ENCODE measurements at places on chromosomes 2 and 18. TPM values are rescaled to one million over a fixed set of nuclear protein-coding genes. Genes with fewer than 3 reads are reported as not detected.

DNA sequence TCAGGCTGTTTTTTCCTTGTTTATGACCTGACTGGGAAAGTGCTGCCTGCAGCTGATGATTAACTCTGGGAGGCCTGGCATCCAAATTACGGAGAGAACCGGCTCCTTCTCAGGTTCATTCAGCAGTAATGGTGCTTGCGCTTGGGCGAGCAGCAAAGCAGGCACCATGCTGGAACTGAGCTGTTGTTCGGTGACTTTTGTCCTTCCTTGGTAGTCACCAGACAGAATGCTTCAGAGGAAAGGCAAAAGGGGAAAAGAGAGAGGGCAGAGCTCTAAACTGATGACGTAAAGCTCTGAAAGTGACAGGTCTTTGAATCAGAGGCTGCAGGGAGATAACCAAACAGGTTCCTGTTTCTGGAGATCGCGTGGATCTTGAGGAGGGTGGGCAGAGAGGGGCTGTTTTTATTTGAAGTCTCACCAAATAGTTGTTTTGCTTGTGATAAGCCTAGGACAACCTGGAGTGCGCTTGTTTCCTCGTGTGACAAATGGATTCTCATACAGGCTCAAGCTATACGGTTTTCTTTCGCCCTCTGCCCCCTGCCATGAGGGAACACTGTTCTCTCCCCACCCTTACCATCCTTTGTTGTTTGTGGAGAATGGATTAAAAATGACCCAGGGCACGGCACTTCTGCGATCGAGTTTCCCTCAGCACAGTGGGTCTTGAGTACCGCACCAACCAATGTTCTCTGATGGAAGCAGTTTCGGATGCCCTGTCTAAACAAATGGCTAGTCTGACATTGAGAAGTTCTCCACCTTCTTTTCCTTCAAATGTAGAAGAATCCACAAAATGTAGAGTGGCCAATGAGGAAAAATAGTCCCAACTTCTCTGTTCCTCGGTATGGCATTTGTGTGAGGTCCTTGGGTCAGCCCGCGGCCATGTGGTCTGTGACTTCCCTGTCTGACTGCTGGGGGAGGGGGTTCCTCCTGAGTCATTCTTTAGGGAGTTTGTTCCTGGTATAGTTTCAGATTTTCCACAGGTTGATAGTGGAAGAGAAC, 1.3 kb downstream of the RASGRP3 start:
- peak; percentile 76 for DNase-seq

Gene ALPG
- 0.05 TPM for total RNA-seq

Gene CKAP2L
- 2.4 TPM for total RNA-seq

Gene C2orf74
- total RNA-seq, result 18.6 TPM

DNA sequence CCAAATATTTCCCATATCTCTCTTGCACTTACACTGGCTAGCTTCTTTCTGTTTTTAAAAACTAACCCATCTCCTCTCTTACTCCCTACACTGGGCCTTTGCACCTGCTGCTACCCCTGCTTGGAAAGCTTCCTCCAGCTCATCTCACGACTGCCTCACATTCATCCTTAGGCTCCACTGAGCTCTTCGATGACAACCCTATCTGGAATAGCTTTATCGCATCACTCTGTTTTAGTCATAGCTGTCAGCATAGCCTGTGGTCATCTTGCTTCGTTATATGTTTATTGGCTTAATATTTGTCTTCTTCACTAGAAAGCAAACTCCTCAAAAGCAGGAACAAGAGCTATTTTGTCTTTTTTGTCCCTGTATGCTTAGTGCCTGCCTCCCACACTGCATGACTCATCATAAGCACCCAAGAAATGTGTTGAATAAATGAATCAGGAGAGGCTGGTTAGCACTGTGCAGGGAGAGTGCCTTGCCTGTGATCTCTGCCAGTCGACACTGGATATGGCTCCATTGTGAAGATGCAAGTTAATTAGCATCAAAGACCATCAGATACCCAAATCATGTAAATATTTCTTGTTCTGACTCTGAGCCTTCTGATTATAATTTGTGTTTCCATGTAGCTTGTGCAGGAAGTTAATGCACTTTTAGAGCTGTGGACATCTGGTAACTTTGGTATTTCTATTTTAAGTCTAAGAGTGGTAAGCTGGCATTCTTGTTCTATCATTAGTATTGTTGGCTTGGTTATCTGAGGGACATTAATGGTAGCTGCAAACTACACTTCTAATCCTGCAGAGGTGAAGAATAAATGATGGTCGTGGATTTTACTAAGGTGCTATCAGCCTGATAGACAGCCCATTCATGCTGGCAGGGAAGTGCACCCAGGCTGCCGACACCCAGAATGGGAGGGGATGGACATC, 10.3 kb upstream of the DYTN start:
- DNase-seq, result no peak

Gene SCN9A
- 0.56 TPM for total RNA-seq

GRCh38 chr2:19362755-19363473, 4.5 kb upstream of the OSR1 start:
- peak; percentile 80 for DNase-seq

- DNase-seq, result no peak
Measured at GRCh38 chr2:151206446-151206968, 55.2 kb downstream of the RBM43 start.

DNA sequence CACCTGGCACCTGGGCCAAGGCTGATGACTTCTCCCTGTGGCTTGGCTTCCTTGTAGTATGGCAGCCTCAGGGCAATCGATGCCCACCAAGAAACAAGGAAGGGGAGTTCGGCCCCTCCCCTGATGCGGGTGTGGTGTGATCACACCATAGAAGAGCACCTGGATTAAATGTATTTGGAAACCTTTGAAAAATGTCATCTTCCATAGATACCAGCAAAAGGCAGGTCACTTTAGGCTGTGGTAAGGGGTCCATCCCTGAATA, 198.2 kb downstream of the CYP26B1 start:
- DNase-seq, result no peak

DNA sequence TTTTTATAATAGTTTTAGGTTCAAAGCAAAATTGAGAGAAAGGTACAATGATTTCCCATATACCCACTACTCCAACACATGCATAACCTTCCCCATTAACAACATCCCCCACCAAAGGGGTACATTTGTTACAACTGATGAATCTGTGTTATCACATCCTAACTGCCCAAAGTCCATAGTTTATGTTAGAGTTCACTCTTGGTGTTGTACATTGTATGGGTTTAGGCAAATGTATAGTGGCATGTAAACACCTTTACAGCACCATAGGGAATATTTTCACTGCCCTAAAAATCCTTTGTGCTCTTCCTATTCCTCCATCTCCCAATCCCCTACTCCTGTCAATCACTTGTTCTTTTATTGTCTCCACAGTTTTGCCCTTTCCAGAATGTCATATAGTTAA, 471.6 kb downstream of the CPS1 start:
- DNase-seq, result no peak

DNA sequence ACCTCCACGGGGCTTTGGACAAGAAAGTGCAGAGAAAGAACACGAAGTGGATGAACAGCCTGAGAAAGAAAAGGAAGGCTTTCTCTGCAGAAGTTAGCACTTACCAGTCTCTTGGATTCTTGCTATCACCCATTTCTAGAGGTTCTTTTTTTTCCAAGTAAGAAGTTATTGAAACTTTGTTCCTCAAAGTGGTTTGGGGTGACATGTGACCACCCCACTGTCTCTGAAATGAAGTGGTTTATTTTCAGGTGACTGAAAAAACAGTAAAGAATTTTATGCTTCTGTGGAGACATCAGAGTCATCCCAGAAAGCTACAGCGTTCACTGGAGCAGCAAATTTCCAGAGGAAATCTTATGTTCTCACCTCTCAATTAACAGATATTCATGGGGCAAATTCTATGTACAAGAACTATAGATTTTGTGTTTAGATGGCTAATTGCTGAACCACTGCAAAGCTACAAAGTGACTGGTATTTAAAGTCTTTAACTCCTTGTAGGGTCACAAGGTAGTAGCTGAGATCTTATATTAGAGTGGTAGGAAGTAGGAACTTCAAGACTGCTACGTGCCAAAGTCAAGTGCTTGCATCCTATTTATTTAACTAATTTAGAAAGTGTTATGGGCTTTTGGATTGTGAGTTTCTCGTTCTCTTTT, 267.5 kb downstream of the TGIF1 start:
- DNase-seq, result no peak

DNA sequence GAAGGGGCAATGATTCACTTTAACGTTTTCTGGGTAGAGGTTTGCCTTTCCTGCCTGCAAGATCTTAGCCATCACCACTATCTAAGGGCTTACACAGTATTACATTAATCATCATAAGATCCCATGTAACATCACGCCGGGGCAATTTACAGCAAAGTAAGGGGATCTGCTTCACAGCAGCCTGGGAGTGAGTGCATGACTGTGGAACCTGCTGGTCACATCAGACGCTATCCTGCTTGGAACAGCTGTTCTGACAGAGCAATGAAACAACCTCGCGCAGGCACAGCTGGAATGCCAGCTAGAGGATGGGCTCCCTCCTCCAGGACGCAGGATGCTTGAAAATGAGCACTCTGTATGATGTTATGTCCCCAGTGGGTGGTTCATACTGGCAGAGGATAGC, 89.0 kb downstream of the AOX1 start:
- DNase-seq, result no peak

DNA sequence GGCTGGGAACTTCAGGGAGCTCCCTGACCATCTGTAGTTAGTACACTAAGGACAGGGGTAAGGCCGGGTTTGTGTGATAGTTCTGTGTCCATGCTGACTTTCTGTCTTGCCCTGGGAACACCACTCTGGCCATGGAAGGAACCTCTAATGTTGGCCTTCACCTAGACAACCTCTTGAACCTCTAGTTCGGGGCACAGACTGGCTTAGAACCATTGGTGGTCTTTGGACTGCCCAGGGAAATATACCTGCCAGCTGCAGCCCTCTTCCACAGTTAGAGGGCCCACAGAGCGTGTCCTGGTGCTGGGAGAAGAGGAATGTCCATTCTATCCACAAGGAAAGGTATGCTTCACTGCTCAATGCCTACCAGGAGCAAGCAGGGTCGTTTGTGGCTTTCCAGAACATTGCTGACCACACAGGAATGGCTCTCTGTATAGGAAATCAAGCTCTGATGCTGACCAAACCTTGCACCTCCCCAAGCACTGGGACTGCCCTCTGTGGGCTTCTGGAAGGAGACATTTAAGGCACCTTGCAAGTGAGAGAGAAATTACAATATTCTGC, 318.8 kb upstream of the EPAS1 start:
- no peak for DNase-seq

Gene SPP2
- not detected for total RNA-seq

DNA sequence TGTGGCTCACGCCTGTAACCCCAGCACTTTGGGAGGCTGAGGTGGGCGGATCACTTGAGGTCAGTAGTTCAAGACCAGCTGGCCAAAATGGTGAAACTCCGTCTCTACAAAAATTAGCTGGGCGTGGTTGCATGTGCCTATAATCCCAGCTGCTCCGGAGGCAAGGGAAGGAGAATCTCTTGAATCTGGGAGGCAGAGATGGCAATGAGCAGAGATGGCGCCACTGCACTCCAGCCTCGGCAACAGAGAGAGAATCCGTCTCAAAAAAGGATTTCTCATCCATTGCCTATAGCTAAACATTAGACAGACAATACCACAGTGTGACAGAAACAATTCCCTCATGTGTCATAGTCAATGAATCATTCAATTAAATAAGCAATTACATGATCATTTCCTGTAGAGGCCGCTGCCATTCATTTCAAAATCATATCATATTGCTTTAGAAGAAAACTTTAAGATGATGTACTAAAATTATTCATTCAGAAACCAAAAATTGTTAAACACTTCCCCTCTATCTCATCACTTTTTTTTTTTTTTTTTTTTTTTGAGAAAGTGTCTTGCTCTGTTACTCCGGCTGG, 69.5 kb upstream of the TGIF1 start:
- peak; percentile 26 for DNase-seq

Gene TTLL4
- 7.6 TPM for total RNA-seq

Gene TMEM247
- total RNA-seq, result not detected

DNA sequence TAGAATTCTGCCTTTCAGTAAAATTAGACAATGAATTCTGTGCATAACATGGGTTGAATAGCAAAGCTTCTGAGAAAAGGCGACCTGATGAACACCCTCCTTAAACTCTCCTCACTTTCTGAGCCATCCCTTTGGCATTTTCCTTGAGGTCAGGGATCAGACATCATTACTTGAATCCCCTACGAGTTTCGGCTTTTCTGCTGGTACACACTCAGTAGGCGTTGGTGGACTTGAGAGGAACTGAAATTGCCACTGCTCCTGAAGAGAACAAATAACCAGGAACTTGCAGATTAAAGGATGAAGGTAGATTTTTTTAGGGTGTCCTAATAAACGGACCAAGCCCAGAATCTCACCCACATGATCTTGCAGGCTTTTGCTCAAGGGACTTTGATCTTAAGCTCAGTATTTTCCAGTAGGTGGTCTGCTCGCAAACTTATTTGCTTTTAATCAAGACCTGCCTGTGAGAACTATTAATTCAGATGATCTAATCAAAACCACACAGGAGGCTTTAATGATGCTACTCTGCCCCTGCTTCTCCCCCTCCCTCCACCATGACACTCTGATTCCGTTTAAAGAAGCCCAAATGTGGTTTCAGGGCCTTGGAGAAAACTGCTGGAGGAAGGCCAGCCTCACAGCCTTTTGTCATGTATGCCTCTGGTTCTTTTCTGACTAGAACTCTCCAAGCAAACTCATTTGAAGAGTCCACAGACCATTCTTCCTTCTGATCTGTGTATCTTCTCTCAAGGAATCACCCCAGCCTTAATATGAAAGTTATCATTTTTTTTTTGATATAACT, 124.9 kb downstream of the PRKCE start:
- no peak for DNase-seq

DNA sequence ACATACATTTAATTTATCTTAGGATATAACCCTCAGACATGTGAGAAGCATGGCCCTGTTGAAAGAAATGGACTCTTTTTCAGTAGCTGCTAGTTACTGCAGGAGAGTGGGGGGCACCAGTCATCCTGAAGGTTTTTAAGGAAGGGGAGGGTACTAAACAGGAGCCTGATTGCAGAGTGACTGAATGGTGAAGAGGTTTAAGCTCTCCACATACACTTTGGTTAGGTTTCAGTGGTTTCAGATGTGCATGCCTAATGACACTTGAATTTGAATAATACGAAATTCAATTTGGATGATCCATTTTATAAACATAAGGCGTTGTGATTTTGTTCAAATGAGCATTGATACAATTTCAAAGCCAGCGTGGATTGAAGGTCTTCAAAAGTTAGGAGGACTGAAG, 10.9 kb upstream of the FAM237A start:
- no peak for DNase-seq

DNA sequence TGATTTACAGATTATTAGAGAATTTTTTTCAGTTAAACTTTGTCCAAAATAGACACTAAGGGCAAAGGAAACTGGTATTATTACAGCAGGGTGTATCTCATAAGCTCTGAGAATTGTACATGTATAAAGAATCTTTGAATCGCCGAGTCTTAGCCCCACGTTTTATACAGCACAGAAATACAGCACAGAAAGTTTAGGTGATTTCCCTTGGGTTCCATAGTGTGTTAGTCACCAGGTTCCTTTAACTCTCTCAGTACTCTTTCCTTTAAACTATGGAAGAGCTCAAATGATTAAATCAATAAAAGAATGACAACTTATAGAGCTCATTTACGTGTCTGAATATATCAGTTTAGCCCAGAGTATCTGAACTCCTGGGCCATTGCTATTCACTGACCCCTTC, 256.8 kb downstream of the NEDD4L start:
- DNase-seq, result peak; percentile 20

Gene DUSP2
- total RNA-seq, result 0.98 TPM

Gene CAVIN2
- total RNA-seq, result 571 TPM

Gene NOTO
- not detected for total RNA-seq

Gene ARHGEF33
- 0.34 TPM for total RNA-seq

GRCh38 chr2:112834396-112835037, 2.1 kb downstream of the IL1B start:
- peak; percentile 50 for DNase-seq
